ENCODE measurements at places on chromosomes 6 and 20. TPM values are rescaled to one million over a fixed set of nuclear protein-coding genes. Genes with fewer than 3 reads are reported as not detected.

GRCh38 chr6:53139841-53140413, 8.7 kb downstream of the GCM1 start:
- DNase-seq = no peak

PDSS2 gene
- 13.2 TPM for total RNA-seq

CCDC28A gene
- 12.7 TPM for total RNA-seq

- no peak for DNase-seq
Measured at GRCh38 chr6:143276436-143276835, 174.1 kb downstream of the ADAT2 start.

DNA sequence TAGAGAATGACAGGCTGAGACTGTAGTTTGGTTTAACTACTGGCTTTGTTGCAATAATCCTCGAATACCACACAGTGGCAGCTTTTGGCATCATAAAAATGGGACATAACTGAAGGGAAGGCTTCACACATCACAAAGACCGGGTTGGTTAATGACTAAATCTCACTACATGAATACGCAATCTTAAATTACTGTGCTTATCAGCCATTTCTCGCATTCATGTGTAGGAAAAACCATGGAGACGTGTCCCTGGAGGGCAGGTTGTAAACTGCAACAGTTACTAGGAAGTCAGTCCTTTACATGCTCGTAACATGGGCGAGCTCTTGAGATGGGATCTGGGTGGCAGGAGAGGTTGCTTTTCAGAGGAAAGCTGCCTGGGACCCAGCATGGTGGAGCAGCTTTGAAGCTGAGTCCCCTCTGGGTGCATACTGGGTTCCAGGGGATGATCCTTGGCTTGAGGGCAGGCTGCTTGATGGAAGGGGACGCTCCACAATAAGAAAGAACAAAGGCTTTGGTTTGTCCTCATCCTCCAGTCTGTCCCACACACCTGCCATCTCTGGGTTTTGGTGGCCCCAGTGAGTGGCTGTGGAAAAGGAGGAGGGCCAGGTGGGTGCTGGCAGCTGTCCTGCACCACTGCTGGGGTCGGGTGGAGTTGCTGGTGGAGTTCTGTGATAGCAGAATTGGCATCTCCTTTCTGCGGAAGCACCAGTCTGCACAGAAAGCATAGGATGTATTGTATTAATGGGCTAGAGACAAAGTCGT, 2.1 kb downstream of the RPS21 start:
- no peak for DNase-seq

- DNase-seq = no peak
Measured at GRCh38 chr6:128655978-128656498, 135.6 kb upstream of the PTPRK start.

ZNF512B gene
- 61.0 TPM for total RNA-seq

GRCh38 chr20:25280051-25280573, 32.2 kb downstream of the PYGB start:
- DNase-seq = peak; percentile 10

- DNase-seq = no peak
Measured at GRCh38 chr20:62069741-62070216, 4.1 kb upstream of the TAF4 start.

GRCh38 chr6:3612341-3613041, 139.0 kb downstream of the PXDC1 start:
- DNase-seq = peak; percentile 31

DNA sequence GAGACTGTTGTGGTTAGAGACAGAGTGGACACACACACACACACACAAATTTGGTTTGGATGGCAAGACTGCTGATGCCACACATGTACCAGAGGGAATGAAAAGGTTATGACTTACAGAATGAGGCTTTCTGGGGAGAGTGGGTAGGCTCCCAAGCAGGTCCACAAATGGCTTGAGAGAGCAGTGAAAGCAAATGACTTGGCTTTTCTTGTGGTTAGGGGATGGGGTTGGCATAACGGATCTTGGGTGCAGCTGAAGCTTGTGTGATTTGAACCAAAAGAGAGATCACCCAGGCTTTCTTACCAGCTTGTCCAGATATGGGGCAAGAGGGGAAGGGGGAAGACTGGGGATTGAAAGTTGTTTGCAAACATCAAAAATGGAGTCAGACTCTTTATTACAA, 73.9 kb upstream of the OLIG3 start:
- no peak for DNase-seq

PLTP gene
- total RNA-seq = 58.1 TPM

DNA sequence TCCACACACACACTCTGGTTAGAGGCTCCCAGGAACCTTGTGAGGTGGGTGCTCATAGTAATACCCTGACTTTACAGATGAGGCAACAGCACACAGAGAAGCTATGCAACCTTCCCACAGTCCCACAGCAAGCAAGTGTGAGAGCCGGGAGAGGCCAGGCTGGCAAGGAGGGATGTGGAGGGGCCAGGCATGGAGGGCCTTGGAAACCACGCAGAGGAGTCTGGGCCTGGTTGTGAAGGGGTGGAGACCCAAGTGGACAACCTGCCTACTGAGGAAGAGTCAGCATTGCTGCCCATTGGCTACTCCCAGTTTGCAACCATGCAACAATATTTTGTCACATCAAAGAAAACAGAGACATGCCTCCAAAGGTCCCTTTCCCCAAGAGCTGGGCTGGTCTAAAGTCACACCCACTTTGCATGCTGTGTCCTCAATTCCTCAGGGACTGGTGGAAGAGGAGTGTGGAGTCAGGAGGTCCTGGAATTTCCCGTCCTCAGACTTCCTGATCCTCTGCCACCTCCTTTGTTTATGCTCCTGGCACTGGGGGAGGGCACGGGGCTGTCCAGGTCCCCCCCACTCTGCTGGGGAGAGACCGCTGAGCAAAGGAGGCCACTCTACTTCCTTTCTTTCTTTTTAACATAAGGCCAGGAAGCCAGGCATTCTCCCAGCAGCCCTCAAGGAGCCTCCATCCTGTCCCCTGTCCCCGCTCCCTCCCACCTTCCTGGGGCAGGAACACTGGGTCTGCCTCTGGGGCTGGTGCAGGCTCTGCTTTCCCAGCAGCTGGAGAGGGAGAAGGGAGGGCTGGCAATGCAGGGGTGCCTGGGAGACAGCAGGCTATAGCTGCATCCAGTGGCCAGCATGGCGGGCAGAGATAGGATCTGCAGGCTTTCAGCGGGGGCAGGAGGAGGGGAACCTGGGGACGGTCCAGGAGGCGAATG, 68.3 kb downstream of the NOL4L start:
- no peak for DNase-seq

SOBP gene
- total RNA-seq = 7.6 TPM

QRSL1 gene
- total RNA-seq = 16.1 TPM

- DNase-seq = no peak
Measured at GRCh38 chr6:156760377-156760776, 16.8 kb upstream of the ARID1B start.

GRCh38 chr6:112407101-112407590, 60.0 kb downstream of the RFPL4B start:
- no peak for DNase-seq

GRCh38 chr6:55898342-55898741, 23.0 kb upstream of the BMP5 start:
- no peak for DNase-seq

- no peak for DNase-seq
Measured at GRCh38 chr6:136816656-136817055, 5.7 kb upstream of the PEX7 start.

CCN6 gene
- not detected for total RNA-seq

VWA7 gene
- 1.6 TPM for total RNA-seq

GRCh38 chr6:124694139-124694705, 268.0 kb upstream of the RNF217 start:
- DNase-seq = no peak

PDE7B gene
- total RNA-seq = 16.5 TPM

GRCh38 chr20:237489-237888, 10.4 kb downstream of the DEFB129 start:
- no peak for DNase-seq

- no peak for DNase-seq
Measured at GRCh38 chr6:164926686-164927085, 382.7 kb downstream of the C6orf118 start.

DNA sequence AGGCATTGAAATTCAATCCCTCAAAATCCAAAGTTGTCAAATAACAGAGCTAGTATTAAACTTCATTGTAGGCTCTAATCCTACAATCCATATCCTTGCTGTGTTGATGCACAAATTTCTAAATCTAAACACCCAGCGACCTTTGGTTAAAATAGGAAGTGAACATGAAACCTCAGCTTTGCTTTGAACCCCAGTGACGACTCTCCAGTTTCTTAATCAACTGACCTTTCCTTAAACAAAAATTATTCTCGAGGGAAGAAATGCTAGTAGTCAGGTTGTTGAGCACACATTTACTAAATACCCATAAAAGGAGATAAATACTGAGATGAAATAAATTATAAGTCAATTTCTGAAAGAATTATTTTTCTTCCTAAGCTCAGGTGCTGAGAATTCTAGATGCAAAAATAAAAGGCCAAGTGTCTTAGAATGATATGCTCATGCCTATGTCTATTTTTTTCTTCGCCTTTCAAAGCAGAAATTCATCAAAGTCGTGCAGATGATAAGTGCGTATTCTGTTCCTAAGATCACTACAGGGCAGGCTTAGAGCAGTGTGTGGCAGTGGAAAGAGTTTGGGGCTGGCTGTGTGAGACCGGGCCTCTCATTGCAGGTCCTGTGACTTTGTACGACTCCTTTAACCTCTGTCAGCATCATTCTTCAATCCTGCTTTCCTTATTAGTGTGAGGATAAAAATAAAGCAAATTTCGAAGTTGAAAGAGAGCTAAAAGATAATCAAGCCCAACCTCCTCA, 208.7 kb downstream of the PRL start:
- DNase-seq = no peak

SIRPB2 gene
- not detected for total RNA-seq

DNA sequence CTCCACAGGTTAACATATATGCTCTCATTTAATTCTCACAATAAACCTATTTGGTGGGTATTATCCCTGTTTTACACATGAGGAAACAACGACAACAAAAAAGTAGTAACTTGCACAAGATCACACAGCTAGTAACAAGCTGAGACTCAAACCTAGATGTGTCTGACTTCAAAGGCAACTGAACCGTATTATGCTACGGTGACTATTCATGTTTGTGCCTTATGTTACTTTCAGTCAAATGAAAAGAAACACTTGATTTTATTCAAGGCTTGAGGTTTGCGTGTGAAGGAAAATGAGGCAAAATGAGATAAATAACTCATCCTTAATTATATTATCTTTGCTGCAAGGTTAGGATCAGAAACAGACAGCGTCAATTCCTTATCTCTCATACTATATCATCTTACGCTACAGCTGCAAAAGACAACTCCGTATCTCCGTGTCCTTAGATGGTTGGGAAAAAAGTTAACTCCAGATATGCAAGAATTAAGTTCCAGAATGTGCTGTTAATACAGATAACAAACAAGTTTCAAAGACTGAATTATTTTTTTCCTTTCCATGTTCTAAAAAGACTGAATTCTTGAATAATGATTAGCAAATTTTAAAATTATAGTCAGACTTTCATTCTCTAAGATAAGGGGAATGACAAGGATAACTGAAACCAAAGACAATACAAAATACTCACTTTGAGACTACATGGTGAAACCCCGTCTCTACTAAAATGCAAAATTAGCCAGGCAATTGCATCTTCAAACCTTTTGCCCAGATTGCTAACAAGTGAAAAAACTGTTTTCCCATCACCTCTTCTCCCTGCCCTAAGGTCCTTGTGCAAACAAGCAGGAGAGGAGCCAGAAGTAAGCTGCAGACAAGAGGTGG, 27.8 kb downstream of the STAU1 start:
- no peak for DNase-seq

DNA sequence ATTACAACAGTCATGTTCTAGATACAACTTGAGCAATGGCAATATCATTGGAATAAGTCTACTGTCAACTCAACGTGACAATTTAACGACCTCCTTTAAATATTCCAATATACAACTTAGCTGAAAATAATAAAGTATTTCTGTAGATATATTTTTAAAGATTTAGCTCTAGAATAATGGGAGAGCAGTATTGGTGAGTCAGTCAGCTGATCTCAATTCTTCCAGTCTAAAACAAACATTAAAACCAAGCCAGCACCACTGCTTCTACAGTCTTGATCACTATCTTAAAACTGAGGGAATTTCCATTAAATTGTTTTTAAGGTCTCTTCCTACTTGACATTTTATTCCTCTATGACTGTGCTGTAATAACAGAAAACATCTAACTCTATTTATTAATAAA, 38.2 kb downstream of the NOL7 start:
- no peak for DNase-seq

DNA sequence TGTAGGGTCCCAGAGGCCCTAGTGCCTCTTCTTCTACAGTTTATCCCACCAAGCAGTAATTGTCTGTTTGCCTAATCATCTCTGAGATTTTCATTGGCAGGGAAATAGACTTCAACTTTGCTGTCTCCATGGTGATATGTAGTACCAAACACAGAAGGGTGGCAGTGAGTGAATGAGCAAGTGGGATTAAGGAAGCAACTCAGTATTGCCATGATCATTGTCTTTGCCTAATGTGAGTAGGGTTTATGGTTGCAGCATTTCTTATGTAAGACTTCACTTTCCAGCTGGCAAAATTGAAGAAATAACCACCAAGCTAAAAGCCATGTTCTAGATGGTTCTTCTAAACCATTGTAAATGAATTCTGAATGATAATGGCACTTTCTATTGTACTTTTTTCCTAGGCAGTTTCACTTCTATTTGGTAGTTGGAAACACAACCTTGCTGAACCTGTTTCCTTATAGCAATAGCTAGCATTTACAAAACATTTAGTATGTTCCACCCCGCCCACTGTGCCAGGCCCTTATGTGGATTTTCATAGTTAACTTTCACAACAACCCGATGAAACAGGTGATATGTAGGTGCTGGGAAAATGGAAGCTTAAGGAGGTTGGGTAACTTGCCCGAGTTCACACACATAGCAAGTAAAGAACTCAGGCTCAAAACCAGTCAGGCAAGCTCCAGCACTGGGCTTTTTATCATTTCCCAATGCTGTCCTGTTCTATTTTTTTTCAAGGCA, 32.0 kb downstream of the ZC2HC1B start:
- no peak for DNase-seq

- DNase-seq = no peak
Measured at GRCh38 chr6:236519-236918, 55.8 kb upstream of the DUSP22 start.

DNA sequence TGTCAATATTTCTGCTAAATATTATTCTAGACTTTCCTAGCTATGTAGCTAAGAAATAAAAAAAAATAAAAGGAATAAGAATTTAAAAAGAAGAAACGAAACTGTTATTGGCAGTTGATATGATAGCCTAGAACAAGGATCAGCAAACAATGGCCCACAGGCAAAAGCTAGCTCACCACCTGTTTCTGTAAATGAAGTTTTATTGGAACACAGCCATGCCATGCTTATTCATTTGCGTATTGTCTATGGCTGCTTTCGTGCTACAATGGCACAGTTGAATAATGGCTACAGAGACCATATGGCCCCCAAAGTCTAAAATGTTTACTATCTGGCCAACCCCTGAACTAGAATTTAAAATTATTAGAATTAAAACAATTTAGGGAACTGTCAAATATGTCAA, 952.6 kb upstream of the MAP3K7 start:
- DNase-seq = no peak

TUBB2A gene
- total RNA-seq = 21.5 TPM

GRCh38 chr6:48883116-48883515, 579.9 kb downstream of the MMUT start:
- DNase-seq = no peak
